ENCODE measurements at places on chromosomes 7 and 10. TPM values are rescaled to one million over a fixed set of nuclear protein-coding genes. Genes with fewer than 3 reads are reported as not detected.

The PKD2L1 gene
- total RNA-seq = not detected

The RSPH10B gene
- total RNA-seq = 0.64 TPM

The DNAJC1 gene
- total RNA-seq = 53.5 TPM

The PLPP4 gene
- total RNA-seq = not detected

The PRSS2 gene
- total RNA-seq = not detected

The ANKRD61 gene
- not detected for total RNA-seq

The HOXA3 gene
- total RNA-seq = not detected

The VWA2 gene
- not detected for total RNA-seq

The ZFAND4 gene
- 23.5 TPM for total RNA-seq

The TMEM236 gene
- total RNA-seq = 0.10 TPM

The ZNF138 gene
- total RNA-seq = 11.6 TPM

The AFAP1L2 gene
- total RNA-seq = 1.3 TPM

The NEUROD6 gene
- total RNA-seq = not detected

The FGL2 gene
- total RNA-seq = 1.4 TPM

The EGFR gene
- not detected for total RNA-seq

The SEMA3D gene
- not detected for total RNA-seq

The LRMDA gene
- total RNA-seq = 1.8 TPM

The CPN1 gene
- total RNA-seq = not detected

The AZGP1 gene
- not detected for total RNA-seq

The NCF1 gene
- 48.8 TPM for total RNA-seq

The MRPL43 gene
- total RNA-seq = 60.7 TPM

The AKR1C8 gene
- total RNA-seq = 1.3 TPM

The SFTPD gene
- total RNA-seq = not detected

The TNPO3 gene
- 71.2 TPM for total RNA-seq

The CCDC136 gene
- 15.1 TPM for total RNA-seq

The NKX6-2 gene
- total RNA-seq = not detected

The SPDYE11 gene
- not detected for total RNA-seq

The PRSS1 gene
- not detected for total RNA-seq

The PTEN gene
- 75.3 TPM for total RNA-seq

The RP9 gene
- 22.0 TPM for total RNA-seq

The TMEM26 gene
- total RNA-seq = not detected

The PDE1C gene
- total RNA-seq = 0.39 TPM

The MMD2 gene
- total RNA-seq = not detected

The HTR5A gene
- total RNA-seq = not detected

The CH25H gene
- total RNA-seq = not detected

The BTBD16 gene
- total RNA-seq = not detected

The CALML5 gene
- total RNA-seq = not detected

The GHRHR gene
- not detected for total RNA-seq

The TAS2R41 gene
- not detected for total RNA-seq

The AGAP9 gene
- total RNA-seq = 5.1 TPM

The VAX1 gene
- not detected for total RNA-seq

The SPDYE5 gene
- total RNA-seq = not detected

The NRF1 gene
- 27.6 TPM for total RNA-seq
